ENCODE measurements at places on chromosomes 13 and 19. TPM values are rescaled to one million over a fixed set of nuclear protein-coding genes. Genes with fewer than 3 reads are reported as not detected.

DNA sequence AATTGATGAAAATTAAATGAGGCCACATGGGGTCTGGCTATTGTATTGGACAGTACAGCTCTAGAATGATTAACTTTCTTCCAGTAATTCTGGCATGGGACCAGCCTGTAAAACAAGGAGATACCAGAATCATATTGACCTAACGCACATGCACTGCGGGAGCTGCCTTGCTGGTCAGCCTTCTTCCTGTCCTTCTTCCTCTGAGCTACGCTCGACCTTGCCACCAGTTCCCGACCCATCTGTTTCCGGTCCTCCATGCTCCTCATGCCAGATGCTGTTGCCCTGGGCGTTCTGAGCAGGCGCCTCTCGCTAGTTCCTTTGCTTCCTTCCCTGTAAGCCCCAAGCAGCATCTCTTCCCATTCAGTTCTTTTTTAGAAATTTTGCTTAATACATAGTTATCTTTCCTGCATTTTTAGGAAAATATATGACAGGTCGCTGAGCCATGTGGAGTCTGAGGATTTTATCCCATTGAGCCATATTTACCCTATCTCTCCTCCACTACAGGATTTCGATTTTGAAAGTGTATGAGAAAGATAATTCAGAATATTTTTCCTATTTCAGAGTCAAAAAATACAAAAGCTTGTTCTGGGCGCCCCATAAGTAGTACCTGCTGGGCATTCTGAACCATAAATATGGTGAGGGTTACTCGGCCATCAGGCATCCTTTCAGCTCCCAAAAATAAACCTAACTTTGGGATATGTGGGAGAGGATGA is 38.6 kb downstream of the TNFRSF19 start:
- DNase-seq = no peak
- no peak overlapping the region for H3K27ac ChIP-seq
- H3K4me1 ChIP-seq = no peaks in the 10 kb centered on the region

- peak; percentile 61 for DNase-seq
- H3K4me3 ChIP-seq = no peak overlapping the region
- H3K36me3 ChIP-seq = 0 out of 2 replicates have a peak, but pooled peaks cover 2% of the 10 kb centered on the region
- H3K4me1 ChIP-seq = no peaks in the 10 kb centered on the region
- no peaks in the 10 kb centered on the region for H3K27me3 ChIP-seq
- H3K27ac ChIP-seq = no peak overlapping the region
These were observed 906 bp downstream of the ANKLE1 start for GRCh38 chr19:17282488-17283125.

DNA sequence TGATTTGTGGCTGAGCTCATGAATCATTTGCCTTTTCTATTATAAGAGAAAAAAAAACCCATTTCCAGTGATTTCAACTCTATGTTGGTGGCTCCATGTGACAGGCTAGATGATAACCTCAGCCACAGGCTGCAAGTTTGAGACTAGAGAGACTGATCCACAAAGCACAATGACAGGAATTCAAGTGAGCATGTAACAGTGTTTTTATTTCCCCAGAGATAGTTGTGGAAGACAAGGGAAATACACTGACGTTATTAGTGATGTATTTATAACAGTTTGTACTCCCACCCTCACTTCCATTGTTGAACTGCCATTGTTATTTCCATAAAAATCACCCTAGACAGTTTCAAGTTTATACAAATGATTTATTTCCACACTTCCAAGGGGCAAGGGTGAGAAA is 27.9 kb upstream of the EDNRB start:
- DNase-seq = no peak
- H3K4me3 ChIP-seq = no peak overlapping the region
- no peaks in the 10 kb centered on the region for H3K4me1 ChIP-seq
- H3K27me3 ChIP-seq = no peaks in the 10 kb centered on the region
- no peaks in the 10 kb centered on the region for H3K36me3 ChIP-seq

GRCh38 chr19:45444318-45445041 is 20.8 kb upstream of the ERCC1 start:
- H3K4me3 ChIP-seq = peak overlapping the region; percentile 45
- H3K27me3 ChIP-seq = no peaks in the 10 kb centered on the region
- DNase-seq = peak; percentile 76
- H3K36me3 ChIP-seq = no peaks in the 10 kb centered on the region
- H3K4me1 ChIP-seq = peaks cover 42% of the 10 kb centered on the region
- H3K27ac ChIP-seq = no peak overlapping the region

DNA sequence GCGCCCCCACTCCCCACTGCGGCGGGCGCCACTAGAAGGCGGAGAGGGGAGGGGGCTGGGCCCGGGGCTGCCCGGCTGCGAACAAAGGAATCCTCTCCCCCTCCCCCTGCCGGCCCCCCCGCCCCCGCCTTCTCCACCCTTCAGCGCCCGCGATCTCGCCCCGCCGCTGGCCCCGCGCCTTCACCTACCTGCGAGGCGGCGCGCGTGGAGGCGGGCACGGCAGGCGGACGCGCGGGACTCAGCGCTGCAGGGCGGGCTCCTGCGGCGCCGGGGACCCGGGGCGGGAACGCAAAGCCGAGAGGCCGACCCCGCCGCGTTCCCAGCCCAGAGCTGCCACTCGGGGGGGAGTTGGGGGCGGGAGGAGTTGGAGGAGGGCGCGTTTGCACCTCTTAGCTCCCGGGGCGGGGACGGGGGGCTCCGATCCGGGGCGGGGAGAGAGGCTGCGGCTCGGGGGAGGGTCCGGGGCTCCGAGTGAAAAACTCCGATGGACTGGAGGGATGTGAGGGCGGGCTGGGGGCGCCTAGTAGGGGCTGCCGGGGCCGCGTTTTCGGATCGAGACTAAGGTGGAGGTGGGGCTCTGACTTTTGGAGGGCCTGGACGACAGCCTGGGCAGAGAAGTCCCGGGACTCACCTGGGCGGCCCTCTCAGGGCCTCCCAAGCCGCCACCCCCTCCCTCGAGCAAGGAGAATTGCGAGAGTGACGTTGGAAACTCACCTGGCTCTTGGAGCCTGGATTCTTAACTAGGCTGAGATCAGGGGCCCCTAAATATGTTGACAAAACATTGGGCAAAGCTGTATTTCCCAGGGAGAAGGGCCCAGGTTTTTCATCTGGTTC is at the start of gene FBN3:
Gene FBN3, minus strand, starts transcription at position 332 of the 834 bp plus-strand sequence. CDS start 2,112 bp downstream, outside the sequence.
- no peak for DNase-seq
- no peak within 1 kb of the TSS for H3K27ac ChIP-seq
- peak within 1 kb of the TSS; percentile 38 for H3K4me3 ChIP-seq
- H3K27me3 ChIP-seq = peaks cover 61% of the 10 kb centered on the region
- H3K4me1 ChIP-seq = peaks cover 27% of the 10 kb centered on the region

- no peak overlapping the region for H3K27ac ChIP-seq
- no peak for DNase-seq
- H3K4me1 ChIP-seq = no peaks in the 10 kb centered on the region
- H3K4me3 ChIP-seq = no peak overlapping the region
These were observed 393.0 kb downstream of the LMO7 start for GRCh38 chr13:76029088-76029487.

- H3K27ac ChIP-seq = no peak overlapping the region
- DNase-seq = no peak
- H3K36me3 ChIP-seq = no peaks in the 10 kb centered on the region
- peaks cover 41% of the 10 kb centered on the region for H3K27me3 ChIP-seq
- H3K4me1 ChIP-seq = no peaks in the 10 kb centered on the region
These were observed 43.9 kb downstream of the TNFSF13B start for GRCh38 chr13:108313382-108313781.

GRCh38 chr19:23116802-23117571 is at the start of gene ZNF730:
ZNF730 (plus strand) TSS chr19:23117025; CDS start chr19:23117174, 149 bp downstream.
- no peaks in the 10 kb centered on the region for H3K4me1 ChIP-seq
- H3K36me3 ChIP-seq = no peaks in the 10 kb centered on the region
- DNase-seq = no peak
- H3K27me3 ChIP-seq = no peaks in the 10 kb centered on the region
- H3K4me3 ChIP-seq = peak within 1 kb of the TSS; percentile 38

- no peaks in the 10 kb centered on the region for H3K36me3 ChIP-seq
- no peak overlapping the region for H3K27ac ChIP-seq
- no peaks in the 10 kb centered on the region for H3K4me1 ChIP-seq
- no peak for DNase-seq
- H3K4me3 ChIP-seq = no peak overlapping the region
These were observed 10.5 kb downstream of the AP1M1 start for GRCh38 chr19:16208064-16208759.

- no peak for DNase-seq
- no peak overlapping the region for H3K4me3 ChIP-seq
- no peaks in the 10 kb centered on the region for H3K27me3 ChIP-seq
- no peak overlapping the region for H3K27ac ChIP-seq
These were observed 2.9 kb downstream of the CGB3 start for GRCh38 chr19:49020931-49021895.

DNA sequence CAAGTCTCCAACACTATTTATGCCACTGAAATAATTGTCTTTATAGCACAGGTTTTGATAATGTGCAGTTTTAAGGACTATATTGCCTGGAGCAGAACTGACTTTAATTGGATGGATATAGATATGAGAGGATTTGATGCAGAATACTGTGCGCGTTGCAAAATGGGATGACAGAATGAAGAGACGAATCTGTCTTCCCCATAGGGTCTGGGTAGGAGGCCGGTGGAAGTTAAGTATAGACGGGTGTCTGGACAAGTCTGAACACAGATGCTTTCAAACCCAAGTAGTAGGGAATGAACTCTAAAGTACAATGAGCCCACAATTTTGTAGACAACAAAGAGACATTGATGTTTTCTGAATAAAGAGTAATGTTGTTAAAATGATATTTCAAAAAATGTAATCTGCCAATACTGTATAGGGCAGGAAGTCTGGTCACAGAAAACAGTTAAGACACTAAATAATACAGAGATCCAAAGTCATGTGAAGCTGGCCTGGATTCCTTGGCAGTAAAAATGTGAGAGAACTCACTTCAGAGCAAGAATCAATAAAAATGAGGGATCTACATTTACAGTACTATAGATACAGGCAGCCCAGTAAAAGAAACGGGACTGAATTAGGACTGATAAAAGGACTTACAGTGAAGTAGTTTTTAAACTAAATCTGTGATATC is 125.5 kb downstream of the ENOX1 start:
- H3K36me3 ChIP-seq = no peaks in the 10 kb centered on the region
- no peak overlapping the region for H3K4me3 ChIP-seq
- H3K27me3 ChIP-seq = no peaks in the 10 kb centered on the region
- H3K4me1 ChIP-seq = peaks cover 10% of the 10 kb centered on the region
- no peak for DNase-seq
- H3K27ac ChIP-seq = no peak overlapping the region

GRCh38 chr19:5406816-5407215 is 48.4 kb upstream of the ZNRF4 start:
- no peaks in the 10 kb centered on the region for H3K4me1 ChIP-seq
- H3K36me3 ChIP-seq = no peaks in the 10 kb centered on the region
- DNase-seq = no peak
- H3K27ac ChIP-seq = no peak overlapping the region
- H3K27me3 ChIP-seq = peaks cover 25% of the 10 kb centered on the region
- H3K4me3 ChIP-seq = no peak overlapping the region

- DNase-seq = no peak
- H3K27ac ChIP-seq = no peak overlapping the region
- no peak overlapping the region for H3K4me3 ChIP-seq
- H3K27me3 ChIP-seq = no peaks in the 10 kb centered on the region
These were observed 330.1 kb downstream of the TDRD3 start for GRCh38 chr13:60727140-60727539.

DNA sequence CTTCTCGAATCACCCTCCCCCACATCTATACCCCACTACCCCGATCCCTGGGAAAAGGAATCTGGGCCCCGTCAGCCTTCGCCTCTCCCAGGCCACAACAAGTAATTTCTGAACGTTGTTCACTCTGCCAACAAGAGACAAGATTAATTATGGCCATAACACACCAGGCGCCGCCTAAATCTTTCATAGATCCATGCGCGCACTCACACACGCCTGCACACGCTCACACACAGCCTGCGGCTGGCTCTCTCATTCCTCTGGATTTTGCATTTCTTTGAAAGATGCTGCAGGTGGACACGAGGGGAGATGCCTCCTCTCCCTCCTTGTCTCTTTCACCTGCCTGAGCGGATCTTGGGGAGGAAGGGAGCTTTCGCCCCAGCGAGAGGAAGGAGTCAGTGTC is 17.1 kb downstream of the ZNRF4 start:
- H3K4me3 ChIP-seq = no peak overlapping the region
- no peaks in the 10 kb centered on the region for H3K36me3 ChIP-seq
- H3K4me1 ChIP-seq = peaks cover 12% of the 10 kb centered on the region
- no peaks in the 10 kb centered on the region for H3K27me3 ChIP-seq

GRCh38 chr13:43139211-43139610 is 115.8 kb downstream of the DNAJC15 start:
- no peaks in the 10 kb centered on the region for H3K27me3 ChIP-seq
- peaks cover 11% of the 10 kb centered on the region for H3K4me1 ChIP-seq
- DNase-seq = no peak
- no peak overlapping the region for H3K27ac ChIP-seq
- H3K4me3 ChIP-seq = no peak overlapping the region

Gene C1QTNF9B
- total RNA-seq = not detected

Gene PRSS57
- not detected for total RNA-seq

Gene RNF113B
- not detected for total RNA-seq

Gene DHPS
- 121 TPM for total RNA-seq

Gene ZNF439
- 0.83 TPM for total RNA-seq

Gene ATP4B
- not detected for total RNA-seq

Gene TMEM255B
- 0.61 TPM for total RNA-seq

Gene NXNL1
- total RNA-seq = not detected

Gene RNASEH2B
- total RNA-seq = 45.2 TPM

Gene POSTN
- total RNA-seq = not detected

Gene KIR3DL2
- not detected for total RNA-seq

Gene UPF1
- total RNA-seq = 78.8 TPM

Gene SULT2A1
- total RNA-seq = not detected

Gene SIGLEC5
- total RNA-seq = not detected

Gene ELSPBP1
- total RNA-seq = not detected

Gene IRF2BP1
- total RNA-seq = 24.7 TPM
